ENCODE measurements at places on chromosomes 13 and 19. TPM values are rescaled to one million over a fixed set of nuclear protein-coding genes. Genes with fewer than 3 reads are reported as not detected.

- peaks cover 11% of the 10 kb centered on the region for H3K4me1 ChIP-seq
- no peaks in the 10 kb centered on the region for H3K36me3 ChIP-seq
- H3K27me3 ChIP-seq = peaks cover 40% of the 10 kb centered on the region
- no peak overlapping the region for H3K27ac ChIP-seq
Measured at GRCh38 chr19:53883231-53883661, 1.2 kb downstream of the PRKCG start.

DNA sequence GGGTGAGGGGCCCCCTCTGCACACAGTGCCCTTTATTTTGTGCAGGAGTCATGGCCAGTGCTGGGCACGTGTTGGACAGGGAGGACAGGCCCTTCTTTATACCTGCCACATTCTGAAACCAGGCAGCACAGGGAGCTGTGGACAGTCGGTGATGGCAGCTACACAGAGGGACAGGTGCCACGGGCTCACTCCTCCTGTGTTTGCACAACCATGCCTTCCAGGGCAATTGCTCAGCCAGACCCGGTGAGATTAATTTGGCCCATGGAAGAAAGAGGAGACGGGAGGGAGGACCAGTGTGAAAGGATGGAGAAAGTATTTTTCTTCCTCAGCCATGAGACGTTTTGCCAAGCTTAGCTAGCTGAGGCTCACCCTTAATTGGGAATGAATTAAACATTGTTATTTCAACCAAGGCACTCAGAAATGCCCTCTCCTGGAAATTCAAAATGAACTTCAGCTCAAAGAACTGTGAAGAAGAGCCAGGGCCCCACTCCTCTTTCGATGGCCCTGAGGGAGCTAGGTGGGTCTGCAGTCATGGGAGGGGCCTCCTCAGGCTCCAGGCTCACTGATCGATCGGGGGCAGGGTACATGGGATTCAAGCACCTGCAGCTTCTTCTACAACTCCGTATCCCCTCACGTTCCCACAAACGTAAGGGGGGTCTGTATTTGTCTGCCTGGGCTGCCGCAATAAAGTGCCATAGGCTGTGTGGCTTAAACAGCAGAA is 41.2 kb downstream of the SHISA2 start:
- no peaks in the 10 kb centered on the region for H3K36me3 ChIP-seq
- H3K27me3 ChIP-seq = no peaks in the 10 kb centered on the region
- no peak overlapping the region for H3K4me3 ChIP-seq
- H3K27ac ChIP-seq = no peak overlapping the region
- no peak for DNase-seq

DNA sequence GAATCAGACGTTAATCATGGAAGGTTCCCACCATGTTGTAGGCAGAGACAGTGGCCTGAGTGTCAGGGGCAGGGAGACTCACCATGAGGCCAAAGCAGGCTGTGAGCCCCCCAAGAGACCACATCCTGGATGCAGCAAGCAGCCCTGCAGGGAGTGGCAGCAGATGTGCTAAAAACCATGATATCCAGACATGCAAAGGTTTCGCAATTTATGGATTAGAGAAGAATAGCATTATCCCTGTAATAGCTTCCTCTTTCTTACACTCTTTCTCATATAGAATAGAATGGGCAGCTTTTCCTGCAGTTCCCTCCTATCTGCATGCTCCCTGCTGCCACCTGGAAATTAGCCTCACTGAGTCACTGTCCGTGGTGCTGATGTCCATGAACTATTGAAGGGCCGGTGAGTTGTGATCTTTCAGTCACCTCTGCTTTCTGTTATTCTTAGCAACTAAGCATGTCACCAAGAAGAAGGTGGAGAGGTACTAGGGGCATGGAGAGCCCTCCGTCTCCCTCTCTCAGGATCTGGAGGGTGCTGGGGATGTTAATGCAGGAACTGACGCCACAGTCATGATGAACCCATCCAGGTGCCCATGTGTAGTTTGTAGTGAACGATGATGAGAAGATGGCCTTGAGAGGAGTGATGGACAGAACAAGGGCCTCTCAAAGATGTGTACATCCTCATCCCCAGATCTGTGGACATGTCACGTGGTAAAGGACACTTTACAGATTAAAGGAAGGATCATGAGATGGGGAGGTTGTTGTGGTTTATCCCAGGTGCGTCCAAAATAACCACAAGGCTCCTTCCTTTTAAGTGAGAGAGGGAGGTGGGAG is 9.9 kb downstream of the CEACAM4 start:
- no peaks in the 10 kb centered on the region for H3K36me3 ChIP-seq
- no peaks in the 10 kb centered on the region for H3K27me3 ChIP-seq
- DNase-seq = peak; percentile 36
- H3K4me3 ChIP-seq = no peak overlapping the region
- H3K27ac ChIP-seq = no peak overlapping the region

DNA sequence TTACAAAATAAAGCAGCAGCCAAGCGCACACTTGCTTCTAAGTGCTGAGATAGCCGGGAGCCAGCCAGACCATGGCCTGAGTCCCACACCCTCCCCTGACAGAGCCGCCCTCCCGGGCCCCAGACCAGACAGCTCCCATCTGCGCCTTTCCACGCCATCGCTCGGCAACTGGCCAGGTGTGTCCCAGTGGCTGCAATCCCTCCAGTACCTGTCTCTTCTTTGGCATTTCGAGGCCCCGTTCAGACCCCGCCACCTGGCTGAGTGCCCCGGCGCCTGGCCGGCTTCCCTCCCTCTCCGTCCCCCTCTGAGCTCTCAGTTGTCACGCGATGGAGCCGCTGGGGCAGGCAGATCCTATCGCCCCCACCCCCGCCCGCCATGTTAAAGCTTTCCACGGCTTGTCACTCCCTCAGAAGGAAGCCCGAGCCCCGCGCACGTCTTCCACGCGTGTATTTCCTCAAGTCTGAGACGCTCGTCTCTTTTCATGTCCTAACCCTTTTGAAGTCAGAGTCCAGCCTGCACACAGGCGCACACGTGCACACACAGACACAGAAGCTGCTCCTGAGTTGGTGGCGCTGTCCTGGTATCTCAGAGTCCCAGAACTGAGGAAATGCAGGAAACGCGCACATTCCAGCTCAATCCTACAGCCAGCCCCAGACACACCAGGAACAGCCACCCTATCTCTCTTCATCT is 7.9 kb downstream of the MLLT1 start:
- no peak for DNase-seq
- peaks cover 51% of the 10 kb centered on the region for H3K4me1 ChIP-seq
- peak overlapping the region; percentile 76 for H3K4me3 ChIP-seq
- H3K27ac ChIP-seq = peak overlapping the region; percentile 88
- no peaks in the 10 kb centered on the region for H3K27me3 ChIP-seq

DNA sequence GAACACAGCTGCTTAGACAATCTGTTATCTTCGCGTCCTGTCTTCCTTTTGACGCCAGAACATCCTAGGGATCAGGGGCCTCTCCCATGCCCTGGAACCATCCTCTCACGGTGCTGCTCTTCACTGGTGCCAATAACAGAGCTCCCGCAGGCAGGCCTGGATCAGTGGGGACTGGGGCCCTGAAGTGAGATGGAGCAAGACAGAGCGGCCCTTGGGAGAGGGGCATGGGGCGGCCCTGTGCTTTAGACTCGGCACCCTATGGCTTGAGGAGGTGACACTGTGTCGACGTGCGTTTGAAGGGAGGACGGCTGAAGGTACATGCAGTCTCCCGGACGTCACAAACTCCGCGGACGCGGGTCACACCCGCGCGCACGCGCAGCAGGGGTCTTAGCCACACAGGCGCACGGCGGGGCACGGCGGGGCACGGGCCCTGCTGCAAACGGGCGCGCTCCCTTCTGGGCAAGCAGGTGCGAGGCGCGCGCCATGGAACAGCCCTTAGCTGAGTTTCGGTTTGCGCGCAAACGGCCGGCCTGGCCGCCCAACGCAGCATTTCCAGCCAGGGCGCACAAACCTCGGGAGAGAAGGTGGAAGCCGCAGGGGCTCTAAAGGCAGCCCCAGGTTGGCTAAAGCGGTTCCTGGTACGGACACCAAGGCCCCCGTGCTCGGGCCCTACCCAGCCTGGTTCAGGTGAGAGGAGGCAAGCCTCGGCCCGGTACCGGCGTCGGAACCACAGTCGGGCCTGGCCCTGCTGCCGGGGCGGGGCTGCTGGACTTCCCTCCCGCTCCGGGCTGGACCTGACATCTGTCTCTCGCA is 16.5 kb upstream of the RNF17 start:
- peak overlapping the region; percentile 88 for H3K4me3 ChIP-seq
- peaks cover 90% of the 10 kb centered on the region for H3K27me3 ChIP-seq
- no peaks in the 10 kb centered on the region for H3K36me3 ChIP-seq
- DNase-seq = no peak
- H3K4me1 ChIP-seq = peaks cover 7% of the 10 kb centered on the region

- H3K4me3 ChIP-seq = no peak overlapping the region
- H3K27ac ChIP-seq = no peak overlapping the region
- H3K4me1 ChIP-seq = peaks cover 5% of the 10 kb centered on the region
- peaks cover 5% of the 10 kb centered on the region for H3K36me3 ChIP-seq
- no peak for DNase-seq
- no peaks in the 10 kb centered on the region for H3K27me3 ChIP-seq
Measured at GRCh38 chr13:23868521-23868920, 20.7 kb downstream of the MIPEP start.

DNA sequence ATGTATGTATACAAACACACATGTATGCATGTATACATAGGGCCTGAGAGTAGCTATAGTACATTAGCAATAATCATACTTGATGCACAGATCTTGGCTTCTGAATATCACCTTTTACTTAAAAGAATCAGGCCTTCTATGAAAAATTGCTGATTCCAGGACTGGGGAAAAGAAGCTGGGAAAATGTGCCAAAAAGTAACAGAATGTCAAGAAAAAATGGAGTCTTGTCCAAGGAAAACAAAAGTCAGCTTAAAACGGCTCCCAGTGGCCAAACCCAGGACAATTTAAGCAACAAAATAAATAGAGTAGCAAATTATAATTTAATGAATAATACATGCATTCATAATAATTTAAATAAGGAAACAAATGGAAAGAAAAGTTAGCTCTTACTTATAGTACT is 2104.9 kb downstream of the PCDH9 start:
- H3K27ac ChIP-seq = no peak overlapping the region
- no peak overlapping the region for H3K4me3 ChIP-seq
- H3K27me3 ChIP-seq = no peaks in the 10 kb centered on the region
- no peak for DNase-seq
- H3K36me3 ChIP-seq = no peaks in the 10 kb centered on the region

GRCh38 chr13:46541210-46541609 is 11.8 kb upstream of the LRCH1 start:
- peak overlapping the region; percentile 23 for H3K27ac ChIP-seq
- H3K36me3 ChIP-seq = no peaks in the 10 kb centered on the region
- H3K27me3 ChIP-seq = no peaks in the 10 kb centered on the region
- no peak for DNase-seq
- peaks cover 7% of the 10 kb centered on the region for H3K4me1 ChIP-seq
- H3K4me3 ChIP-seq = no peak overlapping the region

GRCh38 chr19:16862826-16863415 is 25.9 kb upstream of the F2RL3 start:
- H3K4me1 ChIP-seq = no peaks in the 10 kb centered on the region
- H3K27me3 ChIP-seq = no peaks in the 10 kb centered on the region
- no peak overlapping the region for H3K4me3 ChIP-seq
- DNase-seq = no peak

ZNF729 gene
- not detected for total RNA-seq

EHD2 gene
- total RNA-seq = 21.0 TPM

OR7C1 gene
- total RNA-seq = not detected

ERICH4 gene
- 0.56 TPM for total RNA-seq

Measured in type B pancreatic cell (in vitro differentiated cells).